ENCODE measurements at places on chromosomes 3 and 15.

GRCh38 chr15:38438031-38438986 is 15.6 kb upstream of the FAM98B start:
- no peak for DNase-seq

DNA sequence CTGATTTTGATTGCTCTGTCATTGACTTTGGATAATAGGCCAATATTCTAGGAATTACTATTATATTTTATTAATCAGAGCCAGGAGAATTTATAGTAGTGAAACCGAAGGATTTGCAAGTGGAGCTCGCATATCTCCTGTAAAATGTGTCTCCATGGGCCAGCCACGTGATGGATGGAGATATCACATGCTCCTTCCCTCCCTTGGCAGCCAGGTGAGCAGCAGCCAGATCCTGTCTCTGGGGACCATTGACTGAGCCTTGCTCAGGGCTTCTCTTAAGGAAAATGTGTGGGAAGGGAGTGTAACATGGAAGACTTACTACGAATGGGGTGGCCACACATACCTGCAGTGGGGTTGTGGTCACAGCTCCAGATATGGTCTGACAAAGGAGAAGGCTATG is 144.7 kb upstream of the RGMA start:
- no peak for DNase-seq

- DNase-seq = no peak
Measured at GRCh38 chr3:17489139-17489538, 253.3 kb downstream of the TBC1D5 start.

DNA sequence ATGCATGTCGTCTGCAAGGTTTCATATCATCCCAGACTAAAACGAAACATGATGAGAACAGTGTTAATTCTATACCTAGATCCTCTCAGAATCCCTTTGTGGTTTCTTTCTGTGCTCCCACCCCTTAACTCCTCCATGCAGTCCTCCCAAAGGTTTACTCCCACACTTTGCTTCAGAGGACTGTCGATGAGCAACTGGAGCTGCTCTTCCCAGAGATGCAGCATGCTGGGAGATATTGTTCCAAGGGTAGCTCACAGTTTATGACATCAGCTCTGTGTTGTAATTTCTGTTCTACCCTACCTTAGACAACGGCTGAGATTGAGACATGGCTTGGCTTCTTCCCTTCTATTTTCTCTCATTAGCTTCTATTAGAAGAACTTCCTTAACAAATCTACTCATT is 313.0 kb upstream of the COL8A1 start:
- DNase-seq = no peak

DNA sequence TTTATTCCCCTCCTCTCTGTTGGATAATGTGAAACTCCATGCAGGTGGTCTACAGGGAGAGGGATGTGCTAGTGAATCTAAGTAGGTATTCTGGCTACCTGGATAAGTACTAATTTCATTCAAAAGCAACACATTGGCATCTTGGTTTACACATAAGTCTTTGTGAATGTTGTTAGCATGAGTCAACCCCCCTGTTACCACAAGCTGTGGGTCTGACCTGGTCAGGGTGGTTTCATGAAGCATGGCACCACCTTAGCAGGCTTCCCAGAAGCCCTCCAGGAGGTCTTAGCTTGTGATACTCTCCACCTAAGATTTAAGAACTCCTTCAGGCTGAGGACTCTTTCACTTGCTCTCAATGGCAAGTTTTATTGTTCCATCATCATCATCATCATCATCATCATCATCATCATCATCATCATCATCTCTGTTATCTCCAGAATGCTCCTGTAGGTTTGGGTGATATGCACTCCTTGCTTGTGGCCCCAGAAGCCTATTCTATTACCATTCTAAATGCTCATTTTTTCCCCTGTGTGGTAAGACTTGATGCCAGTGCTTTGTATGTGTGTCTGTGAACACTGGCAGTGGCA is 62.8 kb downstream of the EPHB1 start:
- DNase-seq = no peak

- no peak for DNase-seq
Measured at GRCh38 chr3:129068291-129068886, 7.8 kb downstream of the GP9 start.

DNA sequence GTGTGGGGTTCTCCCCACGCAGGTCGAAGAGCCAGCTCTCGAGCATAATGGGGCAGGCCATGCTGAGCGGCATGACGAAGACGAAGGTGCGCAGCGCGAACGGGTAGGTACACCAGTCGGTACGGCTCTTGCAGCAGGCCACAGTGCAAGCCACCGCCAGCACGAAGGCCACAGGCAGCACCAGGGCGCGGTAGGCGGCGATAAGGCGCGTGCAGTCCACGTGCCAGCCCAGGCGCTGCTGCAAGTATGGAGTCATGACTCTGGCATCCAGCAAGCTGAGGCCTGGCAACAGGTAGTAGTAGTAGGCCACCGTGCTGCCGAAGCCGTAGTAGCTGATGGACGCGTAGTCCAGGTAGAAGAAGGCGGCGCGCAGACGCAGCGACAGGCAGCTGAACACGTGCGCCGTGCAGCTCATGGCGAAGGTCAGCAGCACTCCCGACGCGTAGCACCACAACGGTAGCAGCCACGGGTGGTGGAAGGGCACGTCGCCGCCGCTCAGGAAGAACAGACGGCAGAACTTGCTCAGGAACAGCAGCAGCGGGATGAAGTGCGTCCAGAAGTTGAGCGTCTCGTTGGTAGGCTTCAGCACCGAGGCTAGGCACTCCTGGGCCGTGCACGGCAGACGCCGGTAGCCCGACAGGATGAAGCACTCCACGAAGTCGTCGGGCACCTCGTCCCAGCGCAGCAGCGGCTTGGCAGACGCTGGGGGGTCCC is 797 bp downstream of the PAQR9 start:
- no peak for DNase-seq

DNA sequence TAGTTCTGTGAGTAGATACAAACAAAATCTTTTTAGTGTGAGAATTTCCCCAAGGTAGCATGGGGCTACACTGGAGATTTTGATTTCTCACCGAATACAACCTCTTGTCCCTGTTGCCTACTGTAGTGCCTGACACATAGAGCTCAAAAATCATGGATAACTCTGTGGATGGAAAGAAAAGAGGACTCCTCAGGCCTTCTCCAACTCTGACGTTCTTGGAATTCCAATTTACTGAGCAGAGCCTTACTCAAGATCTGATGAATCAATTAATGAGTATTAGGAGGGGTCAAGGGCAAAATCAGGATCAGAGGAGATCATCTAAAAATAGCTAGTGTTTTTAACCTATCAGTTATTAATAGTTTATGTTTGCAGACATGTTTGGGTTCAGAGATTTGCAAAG is 46.7 kb upstream of the PYDC2 start:
- DNase-seq = no peak

GRCh38 chr15:61153291-61153690 is 75.8 kb downstream of the RORA start:
- DNase-seq = no peak

DNA sequence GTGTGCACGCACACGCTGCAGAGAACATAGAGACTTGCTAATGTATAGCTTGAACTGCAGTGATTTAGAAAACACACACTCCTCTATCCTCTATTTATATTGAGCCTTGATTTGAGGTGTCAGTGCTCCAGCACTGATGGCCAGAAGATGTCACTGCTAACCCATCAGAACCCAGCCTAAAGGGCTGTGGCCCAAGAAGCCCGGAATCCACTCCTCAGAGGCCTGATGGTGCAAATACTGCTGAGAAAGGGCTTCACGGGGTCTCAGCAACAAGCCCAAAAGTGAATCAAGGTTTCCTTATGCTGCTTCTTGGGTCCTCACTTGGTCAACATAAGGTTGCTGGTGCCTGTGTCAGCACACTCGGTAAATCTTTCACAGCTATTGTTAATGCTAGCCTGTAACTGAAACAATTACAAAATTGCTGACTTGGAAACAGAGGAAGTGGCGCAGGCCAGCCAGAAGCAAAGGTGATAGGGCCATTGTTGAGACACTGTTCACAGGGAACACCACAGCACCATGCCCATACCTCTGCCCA is 60.3 kb downstream of the HEG1 start:
- no peak for DNase-seq

DNA sequence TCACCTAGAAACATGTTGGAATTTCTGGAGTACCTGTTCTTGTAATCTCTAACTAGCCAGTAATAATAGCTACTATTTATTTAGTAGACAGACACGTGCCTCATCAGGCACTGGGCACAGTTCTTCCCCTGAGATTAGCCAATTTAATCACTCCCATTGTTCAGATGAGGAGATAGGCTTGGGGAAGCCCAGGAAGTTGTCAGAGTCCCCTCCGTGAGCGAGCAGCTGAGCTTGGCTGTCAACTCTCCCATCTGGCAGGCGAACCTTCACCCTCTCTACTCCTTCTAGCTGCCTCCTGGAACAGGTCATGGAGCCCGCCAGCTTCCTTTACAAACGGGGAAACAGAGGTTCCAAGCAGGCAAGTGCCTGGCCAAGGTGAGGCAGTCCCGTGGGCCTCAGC is 31.1 kb upstream of the FGD5 start:
- DNase-seq = peak; percentile 8

DNA sequence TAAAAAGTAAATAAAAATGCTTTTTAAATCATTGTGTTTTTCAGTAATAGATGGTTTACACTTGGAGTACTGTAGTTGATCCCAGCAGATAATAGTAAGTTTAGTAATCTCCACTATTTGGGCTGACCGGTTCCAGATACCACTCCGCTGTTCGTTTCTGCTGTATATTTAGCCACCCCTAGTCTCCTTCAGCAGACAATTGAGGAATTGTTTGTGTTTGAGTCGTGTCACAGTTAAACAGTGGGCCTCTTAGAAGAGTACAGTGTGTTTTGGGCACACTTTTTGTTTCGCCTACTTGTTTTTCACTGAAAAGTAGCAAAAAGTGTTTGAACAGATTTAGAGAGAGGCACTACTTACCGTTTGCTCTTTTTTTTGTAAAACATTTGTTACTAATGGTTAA is 33.2 kb downstream of the PAK2 start:
- DNase-seq = no peak

DNA sequence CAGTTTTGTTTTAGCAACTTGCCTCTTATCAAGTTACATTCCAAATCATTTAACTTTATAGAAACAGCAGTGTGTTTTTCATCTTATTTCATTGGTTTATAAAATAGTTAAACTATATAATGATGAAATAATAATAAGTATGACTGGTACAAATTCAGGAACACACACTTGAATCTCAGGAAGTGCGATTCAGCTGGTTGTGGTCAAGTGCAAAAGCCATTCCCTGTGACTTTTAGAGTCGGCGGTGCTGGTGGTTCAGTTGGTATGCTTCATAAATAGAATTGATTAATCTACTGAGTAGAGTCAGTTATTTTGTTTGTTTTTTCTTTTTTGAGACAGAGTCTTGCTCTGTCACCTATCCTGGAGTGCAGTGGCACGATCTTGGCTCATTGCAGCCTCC is 22.7 kb downstream of the SACM1L start:
- DNase-seq = no peak

GRCh38 chr3:155233213-155233612 is 60.3 kb downstream of the STRIT1 start:
- DNase-seq = no peak

DNA sequence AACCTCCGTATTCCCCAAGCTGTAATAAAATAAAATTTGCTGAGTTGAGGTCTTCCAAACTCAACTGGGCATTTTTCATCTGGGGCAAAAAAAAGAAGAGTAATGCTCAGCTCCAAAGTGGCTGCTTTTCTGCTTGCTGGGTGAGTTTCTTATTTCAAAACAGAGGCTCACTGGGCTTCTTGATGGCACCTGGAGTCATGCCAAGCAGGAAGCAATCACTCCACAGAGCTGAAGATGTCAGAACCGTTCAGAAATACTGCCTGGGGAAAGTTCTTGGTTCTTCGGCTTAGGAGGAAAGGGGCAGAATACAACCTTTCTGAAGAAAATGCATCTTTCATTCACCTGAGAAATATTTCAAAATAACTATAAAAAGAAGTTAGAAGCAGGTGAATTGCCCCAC is 4.1 kb downstream of the CCR9 start:
- DNase-seq = no peak

DNA sequence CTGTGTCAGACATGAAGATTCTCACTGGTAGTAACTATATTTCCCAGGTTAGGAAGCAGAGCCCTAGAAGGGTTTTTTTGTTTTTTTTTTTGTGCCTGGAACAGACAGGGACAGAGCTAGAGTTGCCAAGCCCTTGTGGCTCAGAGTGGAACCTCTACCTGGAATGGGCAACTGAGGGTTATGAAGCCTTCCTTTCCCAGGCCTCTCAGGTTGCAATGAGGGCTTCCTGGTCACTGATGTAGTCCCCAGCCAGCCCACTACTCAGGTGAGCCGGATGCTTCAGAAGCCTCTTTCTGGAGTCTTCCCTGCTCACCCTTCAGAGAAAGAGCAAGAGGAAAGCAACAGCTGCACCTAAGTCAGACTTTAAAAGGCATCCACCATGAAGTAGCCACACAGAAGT is 48.8 kb upstream of the MANF start:
- DNase-seq = no peak

DNA sequence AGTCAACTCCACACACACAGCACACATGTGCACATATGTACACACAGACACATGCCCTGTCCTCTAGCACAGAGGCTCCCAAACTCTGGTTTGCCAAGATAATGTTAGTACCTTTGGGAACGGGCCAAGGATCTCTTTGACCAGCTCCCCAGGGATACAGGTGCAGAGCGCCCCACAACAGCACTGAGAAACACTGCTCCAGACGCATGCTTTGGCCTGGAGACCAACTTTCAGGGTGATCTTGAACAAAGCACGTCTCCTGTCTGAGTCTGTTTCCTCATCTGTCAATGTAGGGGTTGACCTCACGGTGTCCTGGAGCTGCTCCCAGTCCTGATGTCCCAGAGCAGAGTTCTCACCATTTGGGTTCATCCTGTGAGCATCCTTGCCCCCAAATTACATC is 15.9 kb upstream of the SKOR1 start:
- DNase-seq = peak; percentile 56

DNA sequence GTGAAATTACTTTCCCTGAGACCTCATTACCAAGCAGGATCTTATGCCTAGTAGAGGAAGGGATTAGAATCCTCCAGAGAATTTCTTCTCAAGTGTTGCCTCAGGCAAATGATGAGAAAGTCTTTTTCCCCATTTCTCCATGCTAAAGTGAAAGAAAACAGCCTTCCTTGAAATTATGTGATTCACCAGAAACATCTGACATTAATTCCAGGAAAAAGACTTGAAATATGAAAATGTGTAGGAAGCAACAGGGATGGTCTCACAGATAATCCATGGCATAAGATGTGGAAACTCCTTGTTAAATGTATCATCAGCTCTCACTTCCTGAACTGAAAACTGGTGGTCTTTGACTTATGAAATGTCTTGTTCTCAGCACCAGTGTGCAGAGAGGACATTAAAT is 17.9 kb upstream of the ABI3BP start:
- no peak for DNase-seq
